ENCODE measurements at places on chromosomes 11 and 22.

DNA sequence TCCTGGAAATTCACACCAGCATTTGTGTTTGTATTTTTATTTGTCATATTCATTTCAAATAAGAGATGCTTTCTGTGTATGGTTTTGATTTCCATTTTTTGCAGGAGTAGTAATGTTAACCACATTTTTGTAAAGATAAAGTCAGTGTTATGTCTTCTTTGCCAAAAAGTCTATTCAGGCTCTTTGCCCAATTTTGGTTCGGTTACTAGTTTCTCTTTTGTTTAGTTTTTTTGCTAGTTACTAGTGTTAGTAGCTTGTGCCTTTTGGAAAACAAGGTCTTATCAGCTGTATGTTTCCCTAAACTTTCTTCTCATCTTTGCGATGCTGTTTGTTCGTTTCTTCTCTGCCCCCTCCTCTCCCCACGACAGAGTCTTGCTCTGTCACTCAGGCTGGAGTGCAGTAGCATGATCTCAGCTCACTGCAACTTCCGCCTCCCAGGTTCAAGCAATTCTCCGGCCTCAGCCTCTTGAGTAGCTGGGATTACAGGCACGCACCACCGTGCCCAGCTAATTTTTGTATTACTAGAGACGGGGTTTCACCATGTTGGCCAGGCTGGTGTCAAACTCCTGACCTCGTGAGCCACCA lies 112.3 kb upstream of the GRK3 start:
- DNase-seq: no peak

GRCh38 chr22:23764899-23765881 lies 2.4 kb downstream of the C22orf15 start:
- DNase-seq: no peak

DNA sequence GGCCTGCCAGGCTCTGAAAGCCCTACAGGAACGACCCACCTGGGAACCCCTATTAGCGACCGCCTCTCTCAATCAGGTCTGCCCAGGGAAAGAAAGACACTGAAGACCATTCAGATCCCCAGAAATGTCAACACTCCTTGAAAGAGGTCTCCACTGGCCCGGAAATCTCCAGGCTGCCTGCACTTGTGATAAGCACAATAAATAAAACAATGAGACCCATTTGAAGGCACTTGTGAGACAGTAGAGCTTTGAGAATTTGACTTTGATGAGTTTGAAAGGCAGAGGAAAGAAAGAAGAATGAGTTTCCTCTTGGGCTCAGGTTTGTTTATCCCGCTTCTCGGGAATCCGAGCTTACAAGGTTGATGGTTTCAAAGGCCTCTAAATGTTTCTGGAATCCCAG lies 416.3 kb downstream of the BUD13 start:
- DNase-seq: no peak

DNA sequence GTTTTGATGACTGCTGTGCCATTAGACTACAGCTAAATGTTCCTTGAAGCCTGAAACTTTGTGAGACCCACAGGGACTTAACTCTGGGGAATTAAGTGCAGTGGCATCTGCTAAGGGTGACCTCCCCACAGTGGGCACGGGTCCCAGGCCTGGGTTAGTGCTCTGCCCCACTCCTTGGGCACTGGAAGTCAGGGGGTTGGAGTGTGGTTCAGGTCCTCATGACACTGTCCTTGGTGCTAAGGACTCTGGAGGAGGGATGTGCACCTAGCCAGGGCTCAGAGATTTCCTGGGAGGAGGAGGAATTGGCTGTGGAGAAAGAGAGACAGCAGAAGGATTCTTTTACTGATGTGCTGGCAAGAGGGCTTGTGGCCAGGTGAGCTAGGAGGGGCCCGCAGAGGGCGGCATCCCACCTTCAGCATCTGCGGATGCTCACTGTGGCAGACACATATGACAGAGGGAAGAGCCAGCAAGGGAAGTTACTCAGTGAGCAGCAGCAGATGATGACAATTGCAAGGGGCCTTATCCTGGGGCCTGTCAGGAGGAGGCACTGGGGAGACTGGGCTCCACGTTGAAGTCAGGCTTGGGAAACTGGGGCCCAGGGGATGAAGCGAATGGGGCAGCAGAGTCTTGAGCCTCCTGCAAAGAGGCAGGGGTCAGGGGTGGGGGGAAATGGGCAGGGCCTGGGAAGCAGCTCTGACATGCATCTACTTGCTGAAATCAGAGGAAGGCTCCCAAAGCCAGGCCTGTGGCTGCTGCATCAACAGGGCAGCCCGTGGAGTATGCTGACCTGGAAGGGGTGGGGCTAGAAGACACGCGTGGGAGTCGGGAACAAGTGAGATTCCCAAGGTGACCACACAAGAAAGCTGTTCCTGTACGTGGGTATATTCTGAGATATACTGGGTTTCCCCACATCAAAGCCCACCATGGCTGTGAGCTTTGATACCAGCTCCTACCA lies 144.0 kb downstream of the MPPED1 start:
- DNase-seq: no peak

DNA sequence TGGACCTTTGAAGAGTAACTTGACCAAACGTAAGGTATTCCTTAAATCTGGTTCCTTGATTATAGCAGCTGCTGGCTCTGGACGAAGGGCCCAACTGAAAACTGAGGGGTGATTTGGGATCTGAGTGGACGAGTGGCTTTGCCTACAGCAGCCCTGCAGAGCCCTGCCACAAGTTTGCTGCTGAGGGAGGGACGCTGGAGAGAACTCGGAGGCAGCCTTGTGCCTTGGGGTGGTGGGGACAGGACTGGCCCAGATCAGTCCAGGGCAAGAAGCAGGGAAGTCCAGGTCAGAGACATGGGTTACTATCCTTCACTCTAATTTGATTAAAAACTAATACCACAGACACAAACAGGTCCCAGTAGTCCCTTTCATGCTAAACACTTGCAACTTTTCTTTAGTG lies 89.6 kb upstream of the PITPNB start:
- no peak for DNase-seq

Measured in prostate gland (tissue), 2 donors.